ENCODE measurements at places on chromosomes 1 and 21. TPM values are rescaled to one million over a fixed set of nuclear protein-coding genes. Genes with fewer than 3 reads are reported as not detected.

Gene TEX38
- total RNA-seq, result not detected

Gene AGRN
- total RNA-seq, result 8.1 TPM

DNA sequence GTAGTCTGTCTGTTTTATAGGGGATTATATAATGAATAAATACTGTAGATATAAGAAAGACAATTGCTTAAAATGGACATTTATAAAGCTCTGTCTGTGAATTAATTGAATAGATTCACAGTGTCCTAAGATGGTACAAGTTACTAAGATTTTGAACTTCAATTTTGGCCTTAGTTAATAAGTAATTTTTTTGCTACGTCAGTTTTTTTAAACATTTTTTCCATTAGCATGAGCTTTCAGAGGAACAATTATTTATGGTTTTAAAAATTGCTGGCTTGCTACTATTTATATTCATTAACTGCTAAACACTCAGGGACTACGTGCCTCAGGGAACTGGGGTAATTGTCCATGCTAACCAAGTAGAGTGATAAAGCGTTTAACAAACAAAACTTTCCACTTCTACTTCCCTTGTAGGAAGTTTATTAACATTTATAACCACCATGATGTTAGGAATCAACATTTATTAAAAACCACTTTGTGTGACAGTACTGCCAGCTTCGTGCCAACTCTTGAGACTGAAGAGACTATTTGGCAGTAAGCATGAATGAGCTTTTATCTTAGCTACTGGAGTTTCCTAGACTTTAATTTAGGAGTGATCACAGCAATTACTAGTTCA is 65.4 kb upstream of the PTGS2 start:
- no peak for DNase-seq

DNA sequence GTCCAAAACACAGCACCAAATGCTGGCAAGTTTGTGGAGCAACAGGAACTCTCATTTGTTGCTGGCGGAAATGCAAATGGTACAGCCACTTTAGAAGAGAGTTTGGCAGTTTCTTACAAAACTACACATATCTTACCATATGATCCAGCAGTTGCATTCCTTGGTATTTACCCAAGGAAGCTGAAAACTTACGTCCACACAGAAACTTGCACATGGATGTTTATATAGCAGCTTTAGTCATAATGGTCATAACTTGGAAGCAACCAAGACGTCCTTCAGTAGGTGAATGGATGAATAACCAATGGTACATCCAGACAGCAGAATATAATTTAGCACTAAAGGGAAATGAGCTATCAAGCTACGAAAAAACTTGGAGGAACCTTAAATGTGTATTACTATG is 66.4 kb downstream of the MARK1 start:
- peak; percentile 33 for DNase-seq

Gene PTPN22
- 0.28 TPM for total RNA-seq

DNA sequence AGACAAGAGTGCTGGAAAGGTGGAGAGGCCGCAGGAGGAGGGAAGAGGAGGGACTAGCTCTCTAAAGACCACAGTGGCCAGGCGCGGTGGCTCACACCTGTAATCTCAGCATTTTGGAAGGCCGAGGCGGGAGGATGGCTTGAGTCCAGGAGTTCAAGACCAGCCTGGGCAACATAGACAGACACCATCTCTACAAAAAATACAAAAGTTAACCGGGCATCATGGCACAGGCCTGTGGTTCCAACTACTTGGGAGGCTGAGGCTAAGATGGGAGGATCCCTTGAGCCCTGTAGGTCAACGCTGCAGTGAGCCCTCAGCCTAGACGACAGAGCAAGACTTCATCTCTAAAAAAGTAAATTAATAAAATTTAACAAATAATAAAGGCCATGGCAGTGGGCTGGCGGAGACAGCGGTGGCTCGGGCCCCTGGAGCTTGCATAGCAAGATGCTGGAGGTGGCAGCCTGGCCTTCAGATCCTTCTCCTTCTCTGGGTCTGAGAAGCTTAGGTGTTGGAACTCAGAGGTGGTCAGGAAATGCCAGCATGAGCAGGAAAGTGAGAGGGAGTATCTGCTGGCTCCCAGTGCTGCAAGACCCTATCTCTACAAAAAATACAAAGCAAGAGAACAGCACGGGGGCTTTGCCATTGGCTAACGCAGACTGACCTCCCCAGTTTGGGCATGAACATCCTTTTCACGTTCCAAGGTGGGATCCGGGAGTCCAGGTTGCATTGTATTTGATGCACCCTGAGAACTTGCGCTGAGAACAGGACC is 10.7 kb downstream of the WNT3A start:
- DNase-seq, result no peak

Gene ADORA3
- total RNA-seq, result not detected

DNA sequence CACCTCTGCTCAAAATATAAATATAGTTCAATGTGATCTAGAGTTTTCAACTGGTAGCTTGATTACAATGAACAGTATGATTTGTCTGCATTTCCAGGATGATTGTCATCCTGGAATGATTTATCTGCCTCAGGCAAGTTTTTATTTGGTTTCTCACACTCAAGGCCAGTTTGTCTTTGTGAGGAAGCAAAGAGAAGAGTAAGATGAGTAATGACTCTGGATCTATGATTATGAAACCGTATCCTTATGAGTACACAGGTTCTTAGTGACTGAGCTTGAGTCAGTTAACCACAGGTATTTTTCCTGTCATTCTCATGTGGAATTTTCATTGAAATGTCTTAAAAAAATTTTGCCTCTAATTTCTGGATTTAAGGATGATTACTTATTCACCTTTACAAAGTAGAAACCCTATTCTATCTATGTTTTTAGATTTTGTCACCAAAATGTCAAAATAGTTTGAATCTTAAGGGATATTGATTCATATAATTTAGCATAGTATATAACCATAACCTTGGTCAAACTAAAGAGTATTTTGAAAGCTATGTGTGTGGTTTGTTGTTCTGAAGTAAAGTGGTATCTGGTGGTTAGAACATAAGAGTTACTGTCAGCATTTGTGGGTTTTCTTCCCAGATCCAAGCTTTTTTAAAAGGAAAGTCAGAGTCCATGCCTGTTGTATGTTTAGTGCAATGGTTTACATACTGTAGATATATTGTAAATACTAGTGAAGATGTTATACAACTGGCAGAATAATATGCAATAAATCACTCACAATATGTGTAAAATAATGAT is 145.0 kb downstream of the RASAL2 start:
- peak; percentile 98 for DNase-seq

DNA sequence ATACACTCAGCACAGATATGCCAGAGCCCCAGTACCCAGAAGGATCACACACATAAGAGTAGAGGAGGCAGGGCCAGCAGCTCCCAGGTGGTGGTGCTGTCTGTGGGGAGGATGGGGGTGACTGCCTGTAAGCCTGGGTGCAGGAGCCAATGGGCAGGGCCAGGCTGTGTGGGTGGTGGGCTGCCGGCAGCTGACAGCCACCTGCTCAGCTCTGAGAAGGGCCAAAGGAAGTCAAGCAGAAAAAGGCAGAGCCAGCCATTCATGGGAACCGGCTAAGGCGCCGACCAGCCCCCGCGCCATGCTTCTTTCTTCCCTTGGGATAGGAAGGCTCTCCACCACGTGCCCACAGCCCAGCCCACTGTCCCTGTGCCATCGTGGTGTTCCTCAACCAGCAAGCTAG is 14.1 kb downstream of the PIK3C2B start:
- no peak for DNase-seq

DNA sequence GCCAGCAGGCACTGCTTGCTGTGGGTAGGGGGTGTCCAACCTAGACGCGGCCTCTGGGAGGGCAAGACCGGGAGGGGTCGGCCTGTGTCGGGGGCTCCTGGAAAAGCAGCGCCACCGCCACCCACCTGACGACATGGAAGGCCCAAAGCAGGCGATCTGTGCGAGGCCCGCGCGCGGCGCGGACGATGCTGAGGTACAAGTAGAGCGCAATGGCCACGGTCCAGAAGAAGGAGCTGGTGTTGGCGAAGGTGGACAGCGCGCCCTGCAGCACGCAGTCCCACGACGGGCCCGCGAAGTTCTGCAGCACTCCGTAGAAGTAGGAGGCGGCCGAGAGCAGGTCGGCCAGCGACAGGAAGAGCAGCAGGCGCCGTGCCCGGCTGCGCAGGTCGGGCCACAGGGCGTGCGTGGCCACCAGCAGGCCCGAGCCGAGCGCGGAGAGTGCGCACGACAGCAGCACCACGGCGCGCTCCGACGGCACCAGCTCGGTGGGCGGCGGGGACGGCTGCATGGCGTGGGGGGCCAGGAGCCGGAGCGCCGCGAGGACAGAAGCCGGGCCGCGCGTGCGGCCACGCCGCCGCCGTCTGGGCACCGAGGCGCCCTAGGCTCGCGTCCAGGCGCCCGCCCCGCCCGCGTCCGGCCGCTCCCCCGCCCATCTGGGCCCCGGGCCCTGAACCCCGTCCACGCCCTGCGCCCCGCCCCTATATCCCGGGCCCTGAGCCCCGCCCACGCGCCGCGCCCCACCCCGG is at the start of gene GPR157:
Gene GPR157 (minus strand): TSS at position 583 of the 746 bp plus-strand sequence. CDS start 75 bp downstream, at position 508.
- peak; percentile 61 for DNase-seq

DNA sequence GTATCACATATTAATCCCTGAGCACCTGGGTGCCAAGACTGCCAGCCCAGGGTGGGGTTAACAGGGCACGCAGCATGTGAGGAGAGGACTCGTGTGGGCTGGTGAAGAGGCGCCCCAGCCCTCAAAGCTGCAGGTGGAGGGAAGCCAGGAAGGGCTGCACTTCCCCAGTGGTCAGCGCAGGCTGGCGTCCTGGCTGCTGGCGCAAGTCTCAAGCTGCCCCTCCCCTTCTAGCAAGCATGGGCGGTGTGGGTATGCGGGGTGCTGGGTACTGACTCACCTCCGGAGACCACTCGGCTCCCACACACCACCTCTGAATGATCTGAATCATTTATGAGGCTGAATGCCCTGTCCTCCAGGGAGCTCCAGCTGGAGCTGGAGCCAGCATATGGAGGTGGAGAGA is 44.0 kb downstream of the EIF2D start:
- DNase-seq, result no peak

Gene SMIM1
- total RNA-seq, result 0.90 TPM

DNA sequence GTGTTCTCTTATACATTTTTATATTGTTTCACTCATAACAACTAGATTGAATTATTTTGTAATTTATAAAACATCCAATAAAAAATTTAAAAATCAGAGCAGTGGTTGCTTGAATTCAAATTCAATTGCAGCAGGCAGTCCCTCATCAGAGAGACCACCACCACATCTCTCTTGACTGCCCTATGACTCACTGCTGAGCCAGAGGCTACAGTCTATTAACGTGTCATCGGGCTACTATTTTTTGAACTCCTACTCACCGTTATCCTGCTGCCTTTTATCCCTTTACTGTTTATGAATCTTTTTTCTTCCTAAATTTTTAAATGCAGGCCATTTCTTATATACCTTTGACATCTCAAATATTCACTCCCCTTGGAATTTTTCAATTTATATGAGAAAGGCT is 144.7 kb downstream of the BARHL2 start:
- no peak for DNase-seq

DNA sequence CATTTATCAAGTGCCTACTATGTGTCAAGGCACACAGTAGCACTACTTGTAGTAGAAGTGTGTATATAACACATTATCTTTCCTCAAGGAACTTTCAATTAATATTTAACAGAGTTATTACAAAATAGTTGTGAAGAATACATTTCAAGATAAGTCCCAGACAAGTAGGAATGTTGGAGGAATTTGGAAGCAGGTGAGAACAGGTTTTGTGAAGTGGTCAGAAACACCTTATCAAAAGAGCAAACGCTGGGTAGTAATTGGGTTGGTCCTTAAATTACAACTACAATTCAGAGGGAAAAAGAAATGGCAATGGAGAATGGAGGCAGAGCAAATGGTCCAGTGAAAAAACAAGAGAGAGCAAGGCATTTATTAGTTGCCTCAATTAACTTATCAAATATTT is 218.8 kb downstream of the ADGRL2 start:
- no peak for DNase-seq

Gene ANGPTL7
- total RNA-seq, result under 0.01 TPM

Gene KCNH1
- total RNA-seq, result 0.54 TPM

Gene LAMC1
- 394 TPM for total RNA-seq

Gene TRIM63
- total RNA-seq, result not detected

- DNase-seq, result peak; percentile 89
Observed at GRCh38 chr1:58727364-58727763, 27.5 kb upstream of the MYSM1 start.

Gene CACNA1E
- not detected for total RNA-seq

DNA sequence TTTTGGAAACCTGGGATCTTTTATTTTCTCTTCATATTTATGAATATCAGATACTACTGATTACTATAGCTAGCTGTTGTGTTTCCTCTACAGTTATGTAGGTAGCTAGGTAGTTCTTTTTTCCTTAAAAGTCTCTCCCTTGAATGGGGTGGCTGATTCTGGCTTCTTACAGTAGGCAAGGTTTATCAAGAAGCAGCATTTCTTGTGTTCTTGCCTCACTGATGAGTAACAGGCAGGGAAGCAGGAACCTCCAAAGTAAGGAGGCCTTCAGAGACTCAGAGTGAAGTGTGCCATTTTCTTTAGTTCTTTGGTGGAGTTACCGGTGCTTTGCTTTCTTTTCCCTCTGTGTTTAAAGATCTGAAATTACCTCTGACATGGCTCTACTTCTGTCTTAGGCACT is 56.0 kb downstream of the ZMYM4 start:
- DNase-seq, result peak; percentile 58

- DNase-seq, result peak; percentile 77
Observed at GRCh38 chr1:14522077-14522925, 76.2 kb upstream of the KAZN start.

Gene CFHR2
- total RNA-seq, result not detected

GRCh38 chr21:29939104-29939923 is 482 bp downstream of the GRIK1 start:
- no peak for DNase-seq

DNA sequence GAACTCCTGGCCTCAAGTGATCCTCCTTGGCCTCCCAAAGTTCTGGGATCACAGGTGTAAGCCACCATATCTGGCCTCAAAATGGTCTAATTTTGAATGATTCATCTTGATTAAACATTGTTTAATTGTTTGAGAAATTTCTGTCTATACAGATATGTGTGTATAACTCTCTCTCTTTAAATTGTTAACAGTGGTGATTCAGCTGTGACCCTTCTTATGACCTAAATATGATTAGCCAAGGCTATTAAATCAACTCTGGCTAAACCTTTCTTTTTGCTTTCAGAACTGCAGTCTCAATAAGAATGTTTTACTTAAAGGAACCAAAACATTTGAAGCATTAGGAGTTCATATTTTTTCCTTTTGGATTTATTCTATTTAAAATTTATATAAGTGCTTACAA is 19.2 kb upstream of the B3GALT5 start:
- DNase-seq, result no peak

All from IMR-90 (cell line).